Bone marrow (tissue), 2 donors: ENCODE measurements at places on chromosomes 7 and 10.

DNA sequence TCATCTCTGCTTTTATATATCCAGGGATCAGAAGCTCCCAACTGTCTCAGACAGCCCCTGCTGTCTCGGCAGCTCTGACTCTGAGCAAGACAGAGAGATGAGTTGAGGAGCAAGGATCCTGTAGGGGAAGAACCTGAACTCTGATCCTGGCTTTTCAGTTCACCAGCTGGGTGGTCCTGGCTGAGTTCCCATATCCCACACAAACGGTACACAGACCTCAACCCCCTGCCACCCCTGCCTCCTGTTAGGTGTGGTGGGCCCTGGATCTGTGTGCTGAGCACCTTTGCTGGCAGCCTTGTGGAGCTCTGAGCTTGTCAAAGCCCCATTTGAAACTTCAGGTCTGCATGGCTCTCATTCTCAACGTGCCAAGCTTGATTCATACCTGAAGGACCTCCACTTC lies 54.3 kb upstream of the GPR26 start:
- DNase-seq, result no peak

- no peak for DNase-seq
These were observed 14.3 kb downstream of the CEP41 start for GRCh38 chr7:130426564-130426963.

GRCh38 chr7:83976302-83976701 lies 218.3 kb downstream of the SEMA3A start:
- DNase-seq, result no peak

DNA sequence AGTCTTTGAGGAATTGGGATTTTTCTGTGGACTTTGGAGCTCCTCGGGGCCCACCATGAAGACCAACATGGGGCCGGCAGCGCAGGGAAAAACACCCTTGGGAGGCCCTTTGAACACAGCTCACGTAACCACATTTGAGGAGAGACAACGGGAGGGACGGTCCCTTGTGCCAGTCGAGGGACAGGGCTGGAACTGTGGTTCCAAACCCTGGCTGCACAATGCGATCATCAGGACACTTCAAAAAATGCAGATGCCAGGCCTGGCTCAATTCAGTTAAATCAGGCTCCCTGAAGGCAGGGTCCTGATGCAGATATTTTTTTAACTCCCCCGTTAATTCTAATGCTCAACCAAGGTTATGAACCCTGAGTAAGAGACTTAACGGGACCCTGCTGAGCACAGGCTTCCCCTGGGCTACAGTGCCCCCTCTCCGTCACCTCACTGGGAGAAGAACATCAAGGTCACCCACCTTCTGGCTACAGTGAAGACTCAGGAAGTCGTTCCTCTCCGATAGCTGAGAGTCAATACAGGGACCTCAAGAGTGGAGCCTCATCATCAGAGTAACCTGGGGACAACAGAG lies 30.4 kb downstream of the LYZL1 start:
- DNase-seq, result no peak

- DNase-seq, result no peak
These were observed 684.3 kb upstream of the AUTS2 start for GRCh38 chr7:68914006-68914405.

DNA sequence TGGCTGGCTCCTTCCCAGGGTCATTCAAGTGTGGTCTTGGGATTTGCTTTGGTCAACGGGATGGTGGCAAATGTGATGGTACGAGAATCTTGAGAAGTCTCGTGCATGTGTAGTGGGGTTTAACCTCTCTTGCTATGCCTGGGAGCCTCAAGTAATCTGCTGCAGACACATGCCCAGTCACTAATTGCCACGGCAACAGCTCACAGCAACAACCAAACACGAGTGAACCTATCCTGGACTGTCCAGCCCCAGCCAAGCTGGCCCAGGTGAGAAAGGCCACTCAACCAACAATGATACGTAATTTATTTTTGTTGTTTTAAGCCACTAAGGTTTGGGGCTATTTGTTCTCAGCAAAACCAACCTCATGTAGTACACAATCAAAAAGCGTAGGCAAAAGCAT lies 38.1 kb upstream of the DDC start:
- DNase-seq, result no peak

GRCh38 chr7:84232646-84233045 lies 38.1 kb upstream of the SEMA3A start:
- no peak for DNase-seq

DNA sequence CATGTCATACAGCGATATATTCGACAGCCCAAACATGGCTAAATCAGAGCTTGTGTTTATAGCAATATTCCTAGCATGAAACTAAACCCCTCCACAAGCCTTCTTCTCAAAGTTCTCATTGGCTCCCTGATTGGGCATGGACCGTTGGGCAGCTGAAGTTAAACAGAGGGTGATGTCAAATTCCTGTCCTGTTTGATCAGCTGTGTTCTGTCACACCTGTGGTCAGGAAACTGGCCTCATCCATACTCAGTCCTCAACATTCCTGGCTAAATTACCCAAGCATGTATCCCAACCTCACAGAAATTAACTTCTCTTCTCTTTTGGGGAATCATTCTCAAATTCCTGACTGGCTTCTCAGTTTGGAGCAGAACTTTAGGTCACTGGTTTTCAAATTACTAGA lies 107.9 kb downstream of the ODAD2 start:
- no peak for DNase-seq

DNA sequence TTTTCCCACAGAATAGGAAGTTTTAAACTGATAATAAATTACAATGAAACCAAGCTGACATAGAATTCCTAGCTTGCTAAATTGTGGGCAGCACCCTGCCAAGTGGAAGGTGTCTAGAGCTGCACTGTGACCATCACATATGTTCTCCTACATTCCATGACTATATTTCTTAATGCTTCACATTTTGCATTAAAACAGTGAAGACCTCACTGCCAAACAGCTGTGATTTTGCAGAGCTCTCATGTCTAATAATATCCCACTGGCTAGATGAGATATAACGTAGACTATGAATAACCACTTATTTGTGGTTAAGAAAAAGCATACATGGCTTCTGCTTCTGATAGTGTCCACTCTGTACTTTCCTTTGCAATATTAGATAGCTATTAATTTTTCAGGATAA lies 228.3 kb upstream of the TEX47 start:
- no peak for DNase-seq

DNA sequence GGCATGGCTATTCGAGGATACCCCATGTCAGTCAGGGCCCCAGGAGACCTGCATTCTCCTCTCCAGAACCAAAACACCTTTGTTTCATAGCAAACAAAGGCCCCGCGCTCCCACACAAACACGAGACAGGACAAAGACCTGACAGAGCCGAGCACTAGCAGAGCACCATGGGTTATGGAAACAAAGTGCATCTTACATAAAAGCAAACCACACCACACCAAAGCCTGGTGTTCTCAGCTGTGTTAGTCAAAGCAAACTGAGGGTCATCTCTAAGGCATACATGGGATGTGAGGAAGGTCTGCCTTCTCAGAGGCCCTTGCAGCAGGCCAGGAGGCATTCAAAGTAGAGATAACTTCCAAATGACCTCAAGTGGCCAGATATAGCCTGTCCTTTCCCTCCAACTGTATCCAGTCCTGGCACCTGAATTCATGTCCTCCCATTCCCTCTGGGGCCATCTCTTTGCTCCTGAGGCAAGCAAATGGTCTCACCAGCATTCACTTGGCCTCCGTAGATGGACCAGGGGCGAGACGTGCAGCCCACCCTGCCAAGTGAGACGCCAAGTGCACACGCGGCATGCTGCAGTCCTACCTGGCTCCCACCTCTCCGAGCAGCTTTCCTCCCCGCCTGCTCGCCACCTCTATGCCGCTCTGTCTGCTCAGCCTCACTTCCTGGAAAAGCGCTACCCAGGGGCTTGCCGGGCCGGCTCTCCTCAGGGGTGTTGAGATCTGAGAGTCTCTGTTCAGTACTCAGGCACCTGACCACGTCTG lies 45.3 kb upstream of the PDLIM1 start:
- no peak for DNase-seq

- DNase-seq, result no peak
These were observed 27.0 kb downstream of the PPP1R3A start for GRCh38 chr7:113891828-113892227.

DNA sequence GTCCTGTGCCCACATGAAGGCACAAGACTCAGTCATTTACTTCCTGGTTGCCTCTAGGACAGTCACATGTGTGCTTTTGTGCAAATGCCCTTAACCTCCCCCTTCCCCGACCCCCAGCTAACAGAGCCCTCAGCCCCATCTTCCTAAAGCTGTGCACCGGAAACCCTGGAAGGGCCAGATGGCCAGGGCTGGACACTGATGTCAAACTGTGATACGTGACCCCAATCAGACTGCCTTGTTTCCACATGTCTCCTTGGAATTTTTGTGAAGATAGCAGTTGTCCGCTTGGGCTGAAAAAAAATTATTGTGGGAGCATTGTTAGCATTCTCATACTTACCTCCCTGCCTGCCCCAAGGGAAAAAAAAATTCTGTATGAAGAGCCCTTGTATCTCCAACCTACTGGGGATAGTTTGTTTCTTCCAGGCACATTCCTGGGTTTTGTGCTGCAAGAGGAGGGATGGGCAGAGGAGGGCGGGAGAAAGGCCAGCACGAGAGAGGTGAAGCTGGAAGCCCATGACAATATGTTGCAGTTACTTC lies 17.0 kb upstream of the ADAM12 start:
- DNase-seq, result no peak

- DNase-seq, result no peak
These were observed 48.8 kb downstream of the PLPP4 start for GRCh38 chr10:120505866-120506265.

DNA sequence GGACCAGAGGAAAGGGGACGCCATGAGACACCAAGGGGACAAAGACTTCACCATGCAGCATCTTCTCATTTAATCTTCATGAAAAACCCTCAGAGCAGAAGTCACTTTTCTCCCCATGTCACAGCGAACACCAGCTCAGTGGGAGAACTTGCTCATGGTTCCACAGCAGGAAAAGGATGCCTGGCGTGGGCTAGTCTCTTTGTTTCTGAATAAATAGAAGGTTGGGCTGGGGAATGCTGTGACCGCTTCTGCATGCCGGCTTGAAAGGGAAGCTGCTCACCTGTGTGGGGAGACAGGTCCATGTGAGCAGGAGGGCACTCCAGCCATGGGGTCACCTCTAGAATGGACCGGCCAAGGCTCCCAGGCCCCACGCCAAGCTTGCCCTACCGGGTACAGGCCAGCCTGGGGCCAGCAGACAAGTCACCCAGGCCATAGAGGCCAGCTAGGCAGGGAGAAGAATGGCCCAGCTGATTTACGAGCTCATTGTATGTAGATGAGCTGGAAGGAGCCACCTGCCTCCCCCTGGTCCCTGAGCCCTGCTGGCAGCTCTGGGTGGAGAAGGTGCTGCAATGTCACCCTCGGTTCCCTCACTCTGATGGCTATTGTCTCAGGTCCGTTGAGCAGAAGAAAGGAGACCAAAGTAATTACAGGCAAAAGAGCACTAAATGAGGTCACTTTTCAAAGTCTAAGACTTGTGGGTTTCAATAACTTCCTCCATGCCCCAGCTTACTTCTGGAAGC lies 82.0 kb upstream of the PDZD8 start:
- DNase-seq, result no peak

GRCh38 chr10:124532106-124532641 lies 70.6 kb downstream of the LHPP start:
- no peak for DNase-seq

GRCh38 chr7:139767561-139767982 lies 10.2 kb downstream of the HIPK2 start:
- peak; percentile 12 for DNase-seq

DNA sequence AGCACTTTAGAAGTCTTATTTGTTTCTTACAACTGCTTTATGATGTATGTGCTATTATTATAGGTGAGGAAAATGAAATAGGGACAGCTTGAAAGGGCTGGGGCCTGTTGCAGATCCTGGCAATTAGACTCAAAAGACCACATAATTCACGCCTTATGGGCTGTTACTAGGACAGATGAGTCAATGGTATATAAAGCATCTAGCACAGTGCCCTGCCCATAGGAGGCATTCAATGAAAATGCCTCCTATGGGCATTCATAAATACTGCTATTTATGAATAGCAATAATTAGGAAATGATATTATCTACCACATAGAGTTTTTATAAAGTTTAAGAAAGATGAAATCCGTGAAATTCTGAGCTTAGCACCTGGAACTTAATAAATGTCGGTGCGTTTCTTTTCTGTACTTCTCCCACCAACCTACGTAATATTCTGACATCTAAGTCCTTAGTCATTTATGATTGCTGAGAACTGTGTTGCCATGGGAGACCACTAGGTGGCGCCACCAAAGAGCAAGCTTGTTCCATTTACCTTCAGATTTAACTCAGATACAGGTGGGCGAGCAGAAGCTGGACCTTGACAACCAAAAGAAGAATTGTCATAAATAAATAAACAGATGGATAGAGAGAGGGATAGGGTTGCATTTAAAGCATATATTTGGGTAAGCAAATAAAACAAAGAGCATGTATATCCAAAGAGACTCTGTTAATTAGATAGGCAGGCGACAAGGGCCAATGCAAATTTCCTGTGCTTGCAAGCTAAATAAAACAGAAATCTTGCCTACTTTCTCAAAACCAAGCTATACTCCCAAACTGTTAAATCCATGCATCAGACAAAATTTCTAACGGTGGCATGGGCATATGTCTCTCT lies 699.9 kb downstream of the INHBA start:
- no peak for DNase-seq

DNA sequence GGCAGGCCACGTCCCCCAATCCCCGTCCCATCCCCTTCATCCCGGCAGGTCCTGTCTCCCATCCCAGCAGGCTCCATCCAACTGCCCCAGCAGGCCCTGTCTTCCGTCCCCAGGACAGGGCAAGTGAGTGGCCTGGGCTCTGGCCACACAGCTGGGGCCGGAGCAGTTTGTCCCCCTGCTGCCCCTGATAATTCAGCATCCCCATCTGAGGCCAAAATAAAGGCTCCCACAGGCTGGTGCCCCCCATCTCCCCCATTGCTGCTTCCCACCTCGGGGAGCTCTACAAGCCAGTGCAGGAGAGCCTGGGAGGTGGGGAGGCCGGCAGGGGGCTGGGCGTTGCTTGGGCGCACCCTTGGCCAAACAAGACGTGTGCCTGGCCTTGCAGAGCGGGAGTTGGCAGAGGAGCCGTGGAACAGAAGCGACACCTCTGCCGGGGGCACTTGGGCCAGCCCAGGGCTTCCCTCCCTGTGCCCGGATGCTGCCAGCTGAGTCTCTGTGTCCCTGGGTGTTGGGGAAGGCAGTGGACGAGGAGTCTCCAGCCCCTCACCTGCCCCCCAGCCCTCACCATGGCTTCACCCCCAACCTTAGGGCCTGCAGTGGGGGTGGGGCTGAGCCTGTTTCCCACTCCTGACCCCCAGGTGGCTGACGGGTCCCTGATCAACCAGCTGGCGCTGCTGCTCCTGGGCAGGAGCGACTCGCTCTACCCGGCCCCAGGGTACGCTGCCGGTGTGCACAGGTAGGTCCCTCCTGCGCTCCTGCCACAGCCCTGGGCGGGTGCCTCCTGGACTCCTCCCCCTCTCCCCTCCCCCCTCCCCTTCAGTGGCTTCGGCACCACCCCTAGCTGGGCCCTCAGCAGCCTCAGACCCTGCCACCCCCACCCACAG lies 14.0 kb downstream of the AP5Z1 start:
- no peak for DNase-seq

- DNase-seq, result no peak
These were observed 22.1 kb downstream of the RELN start for GRCh38 chr7:103967401-103967800.

- no peak for DNase-seq
These were observed 162.3 kb upstream of the CSTF2T start for GRCh38 chr10:51861731-51862130.

GRCh38 chr7:98051118-98051744 lies 55.4 kb upstream of the LMTK2 start:
- DNase-seq, result no peak

- no peak for DNase-seq
These were observed 15.9 kb downstream of the FAM53B start for GRCh38 chr10:124728071-124728829.

GRCh38 chr7:24241206-24241605 lies 42.8 kb upstream of the NPY start:
- DNase-seq, result no peak
